ENCODE measurements at places on chromosomes 12 and 14.

DNA sequence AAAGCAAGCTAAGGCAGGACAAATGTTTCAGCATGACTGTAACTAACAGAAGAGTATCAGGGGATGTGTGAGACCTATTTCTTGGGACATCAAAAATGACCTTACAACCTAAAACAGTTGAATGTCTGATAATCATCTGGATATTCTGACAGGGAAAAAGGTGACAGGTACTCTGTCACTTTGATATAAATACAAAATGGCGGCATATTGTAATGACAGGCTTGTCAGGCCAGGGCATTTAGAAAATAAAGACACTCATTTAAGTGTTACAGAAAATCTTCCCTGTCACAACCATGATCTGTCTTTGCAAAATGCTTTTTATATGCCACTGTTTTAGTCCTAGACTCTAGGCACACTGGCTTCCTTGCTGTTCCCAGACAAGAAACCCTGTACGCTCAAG, 1033.3 kb upstream of the FLRT2 start:
- DNase-seq: no peak

- DNase-seq: peak; percentile 36
Observed at GRCh38 chr12:105775343-105775742, 363.4 kb downstream of the NUAK1 start.

- no peak for DNase-seq
Observed at GRCh38 chr12:112826011-112826410, 34.5 kb downstream of the RPH3A start.

DNA sequence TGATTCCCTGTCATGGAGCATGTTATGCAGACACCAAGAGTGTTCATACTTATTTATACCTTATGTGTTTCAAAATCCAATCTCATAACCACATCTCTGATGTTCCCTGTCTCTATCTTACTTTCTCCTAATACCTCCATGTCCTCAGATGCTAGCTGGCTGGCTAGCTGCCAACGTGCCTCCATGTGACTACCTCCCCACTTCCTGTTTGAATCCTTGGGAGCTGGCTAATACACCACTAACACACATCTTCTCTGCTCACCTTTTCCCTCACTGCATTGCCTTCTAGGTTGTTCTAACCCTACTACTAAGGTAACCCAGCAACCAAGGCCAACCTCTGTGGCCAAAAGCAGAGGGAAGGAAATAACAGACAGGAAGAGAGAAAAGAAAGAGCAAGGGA, 27.3 kb downstream of the TTC5 start:
- DNase-seq: peak; percentile 24

GRCh38 chr12:51753980-51754675, 94.4 kb downstream of the FIGNL2 start:
- DNase-seq: no peak

DNA sequence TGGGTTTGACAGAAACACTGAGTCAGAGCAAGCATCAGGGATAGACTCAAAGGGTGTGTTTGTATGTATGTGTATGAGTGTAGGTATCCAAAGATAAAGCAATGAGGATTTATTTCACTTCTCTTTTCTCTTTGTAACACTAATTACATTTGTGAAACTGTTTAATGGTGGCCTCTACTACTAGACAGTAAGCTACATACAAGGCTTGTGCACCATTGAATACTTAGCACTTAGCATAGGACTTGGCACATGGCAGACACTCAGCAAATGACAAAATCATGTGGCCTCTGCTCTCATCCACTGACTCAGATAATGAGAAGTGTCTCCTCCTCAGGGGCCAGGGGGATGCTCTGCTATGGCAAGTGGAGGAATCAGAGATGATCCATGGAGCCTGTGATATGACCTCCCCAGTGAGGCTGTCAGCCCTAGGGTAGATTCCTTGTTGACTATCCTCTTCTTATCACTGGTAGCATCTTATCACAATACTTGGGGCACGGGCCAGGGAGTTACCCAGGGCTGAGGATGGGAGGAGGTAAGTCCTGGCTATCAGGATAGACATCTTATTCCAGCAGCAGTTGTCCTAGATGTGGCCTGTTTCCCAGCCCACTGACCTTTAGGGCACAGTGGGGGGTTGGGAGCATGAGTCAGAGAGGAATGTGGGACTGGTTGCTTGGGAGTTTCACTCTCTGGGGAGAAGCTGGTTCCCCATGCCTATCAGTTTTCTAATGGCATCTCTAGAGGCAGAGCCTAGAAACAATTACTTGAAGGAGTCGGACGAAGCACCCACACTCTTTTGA, 71.2 kb upstream of the HOXC13 start:
- DNase-seq: peak; percentile 35

All from renal cortical epithelial cell (primary cell).